H9 (cell line): ENCODE measurements at places on chromosomes 11 and 22. TPM values are rescaled to one million over a fixed set of nuclear protein-coding genes. Genes with fewer than 3 reads are reported as not detected.

The EPS8L2 gene
- total RNA-seq = 92.8 and 101 TPM in 2 replicates

DNA sequence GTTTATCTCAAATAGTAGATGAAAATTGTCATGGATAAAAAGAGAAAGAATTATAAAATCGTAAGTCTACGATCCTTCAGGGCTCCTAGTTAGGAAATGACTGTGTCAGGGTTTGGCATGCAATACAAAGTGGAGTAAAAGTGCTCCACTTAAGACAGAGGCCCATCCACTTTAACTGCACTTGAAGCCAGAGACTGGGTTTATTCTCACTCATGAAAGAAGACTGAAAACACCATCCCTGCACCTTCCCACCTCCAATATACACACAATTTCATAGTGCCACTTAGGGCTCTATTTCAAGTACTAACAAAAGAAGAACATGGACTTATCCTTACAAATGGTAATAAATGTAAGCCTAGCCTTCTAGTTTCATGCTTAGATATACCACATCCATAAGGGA, 70.7 kb downstream of the ANO5 start:
- H3K27ac ChIP-seq = no peak overlapping the region
- H3K4me1 ChIP-seq = no peaks in the 10 kb centered on the region
- H3K4me3 ChIP-seq = no peak overlapping the region
- no peak for DNase-seq

The GGTLC3 gene
- total RNA-seq = not detected in 2 replicates

The SLC29A2 gene
- total RNA-seq = 29.7 and 29.8 TPM in 2 replicates

GRCh38 chr11:112303616-112304015, 43.0 kb upstream of the PLET1 start:
- H3K4me3 ChIP-seq = no peak overlapping the region
- H3K4me1 ChIP-seq = no peaks in the 10 kb centered on the region; the same call in 1 of the 2 replicates
- H3K27ac ChIP-seq = no peak overlapping the region
- no peaks in the 10 kb centered on the region for H3K27me3 ChIP-seq
- DNase-seq = no peak

- no peaks in the 10 kb centered on the region for H3K4me1 ChIP-seq
- H3K27me3 ChIP-seq = no peaks in the 10 kb centered on the region
- DNase-seq = no peak
- peaks cover 14% of the 10 kb centered on the region for H3K36me3 ChIP-seq
Measured at GRCh38 chr11:27934830-27935145, 173.2 kb downstream of the KIF18A start.

- no peak for DNase-seq
- H3K27ac ChIP-seq = no peak overlapping the region
- no peaks in the 10 kb centered on the region for H3K27me3 ChIP-seq
- H3K4me3 ChIP-seq = no peak overlapping the region; the same call in 2 of the 3 replicates
- no peaks in the 10 kb centered on the region for H3K36me3 ChIP-seq
Measured at GRCh38 chr22:28002181-28002700, 83.2 kb upstream of the PITPNB start.

DNA sequence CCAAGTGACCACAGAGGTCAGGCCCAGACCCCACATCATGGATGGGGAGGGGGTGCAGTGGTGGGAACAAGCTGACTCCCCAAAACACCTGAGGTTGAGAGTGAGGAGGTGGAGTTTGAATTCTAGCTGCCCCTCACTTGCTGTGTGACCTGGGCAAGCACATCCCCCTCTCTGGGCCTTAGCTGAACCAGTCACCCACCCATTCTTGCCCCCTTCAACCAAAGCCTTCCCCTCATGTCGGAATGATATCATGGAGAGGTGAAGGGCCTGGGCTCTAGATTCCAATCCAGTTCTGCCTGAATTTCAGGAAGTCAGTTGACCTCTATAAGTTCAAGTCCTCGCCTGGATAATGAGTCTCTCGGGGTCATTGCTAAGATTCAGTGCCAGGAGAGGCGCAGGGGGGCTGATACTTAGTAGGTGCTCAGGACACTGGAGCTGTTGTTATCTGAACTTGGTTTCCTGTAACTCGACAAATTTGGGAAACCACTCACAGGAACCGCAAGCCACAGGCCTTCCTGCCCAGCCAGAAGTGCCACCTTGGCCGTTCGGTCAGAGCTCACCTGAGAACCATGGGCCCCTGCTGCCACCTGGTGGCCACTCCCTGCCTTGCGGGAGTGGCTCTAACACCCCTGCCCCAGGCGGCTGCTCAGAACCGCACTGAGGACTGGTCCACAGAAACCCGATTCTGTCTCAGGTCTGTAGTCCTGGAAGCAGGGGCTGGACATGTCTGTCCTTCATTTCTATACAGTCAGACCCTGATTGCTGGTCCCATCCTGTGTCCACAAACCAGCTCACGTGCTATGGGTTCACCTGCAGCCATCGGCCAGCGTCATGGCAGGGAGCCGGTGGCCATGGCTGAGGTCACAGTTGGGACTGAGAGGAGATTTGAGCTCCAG, 6.9 kb downstream of the CDC42EP1 start:
- no peak overlapping the region for H3K27ac ChIP-seq
- no peaks in the 10 kb centered on the region for H3K27me3 ChIP-seq
- peaks cover 12% of the 10 kb centered on the region for H3K36me3 ChIP-seq
- DNase-seq = peak; percentile 89
- no peak overlapping the region for H3K4me3 ChIP-seq
- peaks cover 8% of the 10 kb centered on the region for H3K4me1 ChIP-seq

The FAT3 gene
- 16.3 and 19.1 TPM in 2 replicates for total RNA-seq

DNA sequence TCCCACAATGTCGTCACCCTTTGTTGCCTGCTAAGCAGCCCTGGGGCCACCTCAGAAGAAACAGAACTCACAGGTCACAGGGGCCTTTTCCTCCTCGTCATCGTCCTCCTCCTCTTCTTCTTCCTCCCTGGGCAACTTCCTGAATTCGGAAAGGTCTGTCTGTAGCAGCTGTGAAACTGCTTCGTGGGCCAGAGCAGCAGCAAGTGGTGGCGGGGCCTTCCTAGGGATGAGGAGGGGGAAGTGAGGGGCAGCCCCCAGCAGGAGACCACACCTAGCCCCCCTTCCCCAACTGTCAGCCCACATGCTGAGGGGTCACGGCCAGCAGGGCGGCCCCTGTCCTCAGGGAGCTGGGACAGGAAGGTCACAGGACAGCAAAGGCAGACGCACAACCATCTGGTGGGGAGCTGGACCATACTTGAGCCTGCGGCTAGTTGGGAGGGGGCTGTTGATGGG, 13.2 kb downstream of the PPM1F start:
- no peak overlapping the region for H3K4me3 ChIP-seq
- no peak for DNase-seq
- no peaks in the 10 kb centered on the region for H3K27me3 ChIP-seq

The OR52A1 gene
- total RNA-seq = 0.09 and 0.42 TPM in 2 replicates

The GLB1L2 gene
- total RNA-seq = 2.0 and 2.4 TPM in 2 replicates

DNA sequence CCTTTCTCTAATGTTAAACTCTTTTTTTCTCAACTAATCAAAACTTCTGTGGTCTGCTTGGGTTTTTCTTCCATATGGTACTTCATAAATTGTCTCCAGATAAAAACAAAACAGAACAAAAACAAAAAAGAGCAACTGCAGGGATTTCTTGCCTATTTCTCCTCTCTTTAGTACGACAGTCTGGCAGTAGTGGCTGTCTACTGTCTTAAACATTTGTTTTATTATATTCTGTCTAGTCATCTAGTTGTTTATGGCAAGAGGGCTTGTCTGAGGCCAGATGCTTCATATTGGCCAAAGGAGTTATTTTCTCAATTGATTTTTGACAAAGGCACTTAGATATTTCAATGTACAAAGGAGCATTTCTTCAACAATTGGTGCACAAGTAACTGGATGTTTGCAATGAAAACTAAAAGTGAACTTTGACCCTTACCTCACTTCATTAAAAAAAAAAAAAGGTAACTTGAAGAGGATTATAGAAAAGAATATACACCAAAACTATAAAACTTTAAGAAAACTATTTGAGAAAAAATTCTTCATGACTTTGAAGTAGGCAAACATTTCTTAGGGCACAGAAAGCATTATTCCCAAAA, 404.2 kb downstream of the LUZP2 start:
- H3K4me3 ChIP-seq = no peak overlapping the region
- no peak for DNase-seq
- no peaks in the 10 kb centered on the region for H3K27me3 ChIP-seq
- H3K27ac ChIP-seq = no peak overlapping the region

The MMP13 gene
- total RNA-seq = not detected in 2 replicates

GRCh38 chr22:41237707-41238569, 2.8 kb downstream of the CHADL start:
- no peaks in the 10 kb centered on the region for H3K36me3 ChIP-seq
- peak overlapping the region; percentile 42 for H3K4me3 ChIP-seq
- no peaks in the 10 kb centered on the region for H3K27me3 ChIP-seq
- no peak overlapping the region for H3K27ac ChIP-seq
- H3K4me1 ChIP-seq = no peaks in the 10 kb centered on the region
- DNase-seq = peak; percentile 77

DNA sequence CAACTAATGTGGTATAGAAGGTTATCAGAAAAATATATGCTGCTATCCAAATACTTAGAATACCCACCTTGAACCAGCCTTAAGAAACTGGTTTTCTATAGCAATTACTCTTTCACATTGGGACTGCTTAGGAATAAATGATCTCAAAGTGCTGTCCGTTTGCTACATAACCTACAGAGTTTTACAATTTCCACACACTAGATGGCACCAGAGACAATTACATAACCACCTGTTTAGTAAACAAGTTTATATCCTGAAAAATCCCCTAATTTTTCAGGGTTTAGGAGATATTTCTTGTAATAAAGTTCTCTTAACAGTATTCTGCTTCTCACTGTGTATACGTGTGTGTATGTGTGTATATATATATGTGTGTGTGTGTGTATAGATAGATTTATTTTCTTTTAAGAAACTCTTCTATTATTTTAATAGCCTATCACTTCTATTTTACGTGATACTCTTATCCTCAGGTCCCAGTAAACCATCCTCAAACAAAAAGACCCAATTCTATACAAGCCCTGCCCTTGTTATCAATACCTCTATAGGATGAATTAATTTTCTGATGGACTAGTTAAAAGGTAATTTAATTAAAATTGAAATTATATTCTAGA, 6.7 kb upstream of the OR5I1 start:
- no peak for DNase-seq
- peaks cover 5% of the 10 kb centered on the region; the same call in 1 of the 2 replicates for H3K4me1 ChIP-seq
- H3K27me3 ChIP-seq = no peaks in the 10 kb centered on the region
- H3K4me3 ChIP-seq = no peak overlapping the region
- H3K36me3 ChIP-seq = no peaks in the 10 kb centered on the region

- peaks cover 7% of the 10 kb centered on the region; the same call in 1 of the 2 replicates for H3K36me3 ChIP-seq
- no peaks in the 10 kb centered on the region for H3K27me3 ChIP-seq
- DNase-seq = no peak
- H3K4me3 ChIP-seq = no peak overlapping the region
- H3K4me1 ChIP-seq = no peaks in the 10 kb centered on the region
Measured at GRCh38 chr11:76620489-76620888, 50.1 kb downstream of the LRRC32 start.

The PDE3B gene
- 6.6 and 7.2 TPM in 2 replicates for total RNA-seq
